T-helper 2 cell treated with Interferon-gamma antibody and Interleukin-4, amounts not matched to agents 100 ng/mL and 5 ng/mL, for 36 hours (primary cell): ENCODE measurements at places on chromosomes 4 and X. TPM values are rescaled to one million over a fixed set of nuclear protein-coding genes. Genes with fewer than 3 reads are reported as not detected.

TMSB15C gene
- 3.9 and 4.9 TPM in 2 replicates for total RNA-seq

DCK gene
- total RNA-seq = 70.8 and 72.7 TPM in 2 replicates

CACNA1F gene
- 0.14 and 0.36 TPM in 2 replicates for total RNA-seq

TMPRSS11F gene
- not detected in 2 replicates for total RNA-seq

SLIT2 gene
- total RNA-seq = not detected in 2 replicates

PRRG3 gene
- total RNA-seq = not detected in 2 replicates

ZFP42 gene
- total RNA-seq = 0.11 TPM in 1 of 2 replicates, not detected in the other

MGAT4D gene
- total RNA-seq = not detected in 2 replicates

ARHGEF9 gene
- total RNA-seq = 18.8 and 22.5 TPM in 2 replicates

FAM13A gene
- total RNA-seq = 8.3 and 8.6 TPM in 2 replicates

BBS12 gene
- total RNA-seq = 1.7 and 1.8 TPM in 2 replicates

CT83 gene
- not detected in 2 replicates for total RNA-seq

DCHS2 gene
- not detected in 2 replicates for total RNA-seq
